ENCODE measurements at places on chromosomes 11 and 22.

DNA sequence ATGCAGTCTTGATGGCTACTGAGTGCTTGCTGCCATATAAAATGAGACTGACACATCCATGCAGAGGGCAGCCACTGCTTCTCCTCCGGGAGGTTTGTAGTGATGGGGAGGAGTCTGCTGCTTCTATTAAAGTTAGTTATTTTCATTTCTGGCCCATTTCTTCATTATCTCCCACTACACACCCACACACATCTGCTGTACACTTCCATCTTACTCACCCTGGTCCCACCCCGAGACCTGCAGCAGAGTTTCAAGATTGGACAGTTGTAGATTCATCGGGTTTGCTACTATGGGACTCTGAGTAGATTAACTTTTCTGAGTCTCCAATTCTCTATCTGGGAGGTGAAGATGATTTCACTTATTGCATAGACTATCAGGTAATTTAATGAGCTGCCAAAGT lies 176.2 kb upstream of the SNX19 start:
- DNase-seq = no peak

DNA sequence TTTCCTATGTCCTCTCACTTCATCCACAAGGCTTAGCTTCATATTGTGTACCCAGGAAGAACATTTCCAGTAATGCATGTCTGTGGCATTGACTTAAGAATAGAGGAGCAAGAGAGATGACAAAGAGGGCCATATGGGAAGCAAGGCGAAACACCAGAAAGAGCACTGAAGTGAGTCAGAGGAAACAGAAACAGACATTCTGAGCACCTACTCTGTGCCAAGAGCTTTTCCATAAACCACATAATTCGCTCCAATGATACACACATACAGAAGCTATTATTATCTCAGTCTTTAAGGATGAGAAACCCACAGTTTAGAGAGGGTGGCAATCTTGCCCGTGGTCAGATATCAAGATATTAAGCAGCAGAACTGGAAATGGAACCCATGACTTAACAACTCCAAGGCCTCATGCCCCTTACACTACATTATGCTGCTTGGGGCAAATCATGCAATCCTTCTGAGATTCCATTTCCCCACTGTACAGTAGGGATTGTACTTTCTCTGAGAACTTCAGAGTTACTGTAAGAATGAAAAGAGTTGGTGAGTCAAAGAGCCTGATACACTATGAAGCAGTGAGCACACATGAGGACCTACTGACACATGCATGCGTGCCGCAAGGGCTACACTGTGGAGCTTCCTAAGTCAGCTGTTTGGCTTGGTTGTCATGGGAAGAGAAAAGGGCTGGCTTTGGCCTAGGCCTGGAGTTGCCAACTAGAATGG lies 126.6 kb downstream of the KCNC1 start:
- no peak for DNase-seq

DNA sequence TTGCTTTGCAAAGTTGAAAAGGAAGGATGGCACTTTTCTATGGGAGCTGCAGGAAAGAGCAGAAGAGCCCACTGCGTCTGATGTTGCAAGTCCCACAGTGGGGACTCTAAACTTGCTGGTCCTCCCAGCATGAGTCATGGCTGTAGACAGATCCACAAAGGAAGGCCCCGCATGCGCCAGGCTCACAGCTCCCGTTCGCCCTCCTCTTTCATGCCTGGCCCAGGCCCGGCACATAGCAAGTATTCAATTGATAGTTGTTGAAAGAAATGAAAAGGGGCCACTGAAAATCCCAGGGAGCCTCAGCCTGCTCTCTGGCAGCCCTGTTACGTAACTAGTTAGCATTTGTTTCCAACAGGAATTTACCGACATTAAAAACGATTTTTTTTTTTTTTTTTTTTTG lies 18.9 kb downstream of the AP1B1 start:
- DNase-seq = no peak

- no peak for DNase-seq
Observed at GRCh38 chr11:87007963-87008362, 29.8 kb upstream of the TMEM135 start.

GRCh38 chr22:41512421-41513194 lies 31.7 kb downstream of the POLR3H start:
- DNase-seq = no peak

- no peak for DNase-seq
Observed at GRCh38 chr11:69308936-69309615, 15.1 kb downstream of the MYEOV start.

DNA sequence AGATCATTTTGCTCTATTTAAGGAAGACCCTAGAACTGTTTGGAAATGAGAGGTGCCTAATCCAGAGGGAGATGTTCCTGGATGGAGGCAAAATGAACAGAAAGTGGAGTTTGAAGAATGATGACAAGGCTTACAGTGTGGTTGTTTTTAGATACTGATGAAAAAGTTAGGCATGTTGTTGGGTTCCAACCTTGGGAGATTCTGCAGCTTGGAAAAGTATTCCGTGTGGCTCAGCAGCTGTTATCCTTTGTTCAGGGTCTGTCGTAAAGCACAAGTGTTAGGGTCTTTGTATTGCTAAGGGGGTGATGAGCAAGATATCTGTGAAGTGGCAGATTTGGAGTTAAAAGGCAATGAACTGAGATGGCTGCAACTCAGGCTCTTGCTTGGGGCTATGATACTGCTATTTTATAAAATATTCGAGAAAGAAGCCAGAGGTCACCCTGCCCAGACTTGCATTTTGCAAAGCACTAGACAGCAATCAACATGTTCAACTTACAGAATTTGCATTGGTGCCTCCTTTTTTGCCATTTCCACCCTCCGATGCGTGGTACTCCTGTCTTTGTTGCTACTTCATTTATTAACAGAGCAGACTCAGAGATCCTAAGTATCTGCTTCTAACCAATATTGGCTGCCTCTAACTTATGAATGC lies 45.3 kb upstream of the POGLUT3 start:
- DNase-seq = no peak

DNA sequence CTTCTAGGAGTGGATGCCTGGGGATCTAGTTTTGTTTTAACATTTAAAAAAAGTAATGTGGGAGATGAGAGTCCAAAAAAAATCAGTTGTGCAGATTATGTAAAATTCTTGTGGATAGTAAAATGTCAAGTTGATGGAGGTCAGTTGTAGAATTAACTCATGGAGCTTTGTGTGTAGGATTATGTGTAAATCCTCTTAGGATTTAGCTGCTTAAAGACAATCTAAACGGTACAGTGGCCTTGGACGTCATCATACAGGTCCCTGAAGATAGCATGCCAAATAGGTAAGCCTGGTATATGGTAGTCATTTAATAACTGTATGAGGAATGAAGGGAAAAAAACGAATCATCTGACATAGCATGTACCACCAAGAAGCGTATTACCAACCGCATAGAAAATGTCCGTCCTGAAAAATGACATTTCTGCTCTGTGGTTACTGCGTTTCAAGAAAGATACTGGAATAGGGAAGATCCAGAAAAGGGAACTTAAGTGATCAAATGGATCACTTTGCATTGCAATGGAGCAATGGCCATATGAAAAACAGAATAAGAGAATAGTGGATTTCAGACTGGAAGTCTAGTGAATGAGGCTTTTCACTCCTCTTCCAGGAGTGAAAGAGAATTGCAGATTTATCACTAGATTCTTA lies 61.3 kb downstream of the BCL2L13 start:
- no peak for DNase-seq

DNA sequence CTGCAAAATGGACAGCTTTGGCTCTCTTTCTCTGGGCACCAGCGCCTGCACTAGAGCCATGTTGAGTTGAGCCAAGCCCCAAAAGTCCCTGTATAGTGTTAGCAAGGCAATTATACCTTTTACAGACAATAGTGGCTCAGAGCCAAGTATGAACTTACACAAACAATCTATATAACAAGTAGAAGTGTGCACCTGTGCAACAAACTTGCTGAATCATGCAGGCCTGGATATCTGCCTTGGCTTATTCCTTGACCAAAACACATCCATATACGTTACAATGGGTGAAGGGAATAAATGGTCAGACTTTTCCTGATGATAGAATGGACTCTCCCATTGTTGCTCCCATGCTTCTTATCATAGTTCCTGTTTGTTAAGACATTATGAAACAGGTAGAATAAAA lies 3.8 kb upstream of the OR52I2 start:
- no peak for DNase-seq

DNA sequence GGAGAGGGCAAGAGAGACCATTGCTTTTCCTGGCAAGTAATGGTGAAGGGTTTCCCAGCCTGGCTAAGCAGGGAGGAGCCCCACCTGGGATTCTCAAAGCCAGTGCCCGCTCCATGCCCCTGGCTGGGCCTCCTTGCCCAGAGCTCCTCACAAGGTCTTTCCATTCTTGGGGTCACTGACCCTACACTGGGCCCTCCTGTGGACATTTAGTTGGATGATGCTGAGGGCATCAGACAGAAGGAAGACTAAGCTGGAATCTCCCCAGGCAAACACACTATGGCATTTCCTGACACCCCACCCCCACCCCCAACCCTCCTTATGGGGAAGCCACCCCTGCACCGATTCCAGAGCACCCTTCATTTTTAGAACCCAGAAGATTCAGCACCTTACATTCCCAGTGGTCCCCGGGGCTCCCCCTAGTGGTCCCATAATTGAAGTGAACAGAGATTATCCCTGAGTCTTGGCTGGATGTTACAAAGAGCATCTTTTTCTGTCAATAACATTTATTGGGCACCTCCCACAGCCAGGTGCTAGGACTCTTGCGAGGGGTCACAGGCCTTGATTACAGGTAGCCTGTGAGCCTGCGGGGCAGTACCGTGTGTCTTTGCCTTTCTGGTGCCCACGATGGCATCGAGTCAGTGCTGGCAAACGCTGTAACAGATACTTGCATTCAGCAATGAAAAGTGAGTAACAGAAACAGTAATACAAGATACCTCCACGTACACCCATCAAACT lies 548.5 kb downstream of the BUD13 start:
- DNase-seq = peak; percentile 61

- no peak for DNase-seq
Observed at GRCh38 chr11:111400595-111400994, 21.5 kb upstream of the POU2AF1 start.

GRCh38 chr11:83088965-83089364 lies 17.3 kb upstream of the RAB30 start:
- no peak for DNase-seq

GRCh38 chr11:20457001-20457799 lies 69.7 kb downstream of the PRMT3 start:
- no peak for DNase-seq

GRCh38 chr11:105489446-105489845 lies 120.4 kb upstream of the GRIA4 start:
- no peak for DNase-seq

- DNase-seq = no peak
Observed at GRCh38 chr22:49674479-49675050, 153.1 kb downstream of the BRD1 start.

- no peak for DNase-seq
Observed at GRCh38 chr11:3644817-3645235, at the start of gene ART1. Gene ART1, plus strand, starts transcription at chr11:3645128. Its CDS starts 14,086 bp downstream, at chr11:3659214.

DNA sequence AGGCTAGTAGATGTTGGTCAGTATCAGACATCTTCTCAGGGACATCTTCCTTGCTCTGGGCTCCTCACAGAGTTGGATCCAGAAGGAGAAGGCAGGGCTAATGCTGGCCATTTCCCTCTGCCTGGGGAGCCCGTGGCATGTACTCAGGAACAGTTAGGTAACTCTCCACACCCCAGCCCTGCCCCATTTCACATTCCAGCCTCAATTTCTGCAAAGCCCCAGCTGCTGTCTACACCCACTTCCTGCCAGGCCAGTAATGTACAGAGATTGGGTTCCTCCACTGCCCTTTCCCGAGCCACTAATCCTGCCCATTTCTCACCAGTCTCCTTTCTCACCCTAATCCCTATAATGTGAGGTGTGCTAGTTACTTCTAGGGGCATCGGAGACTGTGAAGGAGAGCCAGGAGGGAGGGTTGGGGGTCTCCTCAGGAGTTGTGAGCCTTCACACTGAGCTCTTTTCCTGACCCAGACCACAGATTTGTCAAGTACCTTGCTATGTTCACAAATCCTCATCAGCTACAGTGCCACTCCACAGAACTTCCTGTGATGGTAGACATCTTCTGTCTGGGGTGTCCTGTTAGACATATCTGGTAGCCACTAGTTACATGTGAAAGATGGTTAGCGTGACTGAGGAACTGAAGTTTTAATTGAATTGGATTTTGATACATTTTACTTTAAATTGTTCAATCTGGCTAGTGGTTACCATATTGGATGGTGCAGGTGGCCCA lies 1.3 kb upstream of the SEC14L3 start:
- no peak for DNase-seq

- no peak for DNase-seq
Observed at GRCh38 chr11:116517077-116517476, 255.7 kb downstream of the BUD13 start.

DNA sequence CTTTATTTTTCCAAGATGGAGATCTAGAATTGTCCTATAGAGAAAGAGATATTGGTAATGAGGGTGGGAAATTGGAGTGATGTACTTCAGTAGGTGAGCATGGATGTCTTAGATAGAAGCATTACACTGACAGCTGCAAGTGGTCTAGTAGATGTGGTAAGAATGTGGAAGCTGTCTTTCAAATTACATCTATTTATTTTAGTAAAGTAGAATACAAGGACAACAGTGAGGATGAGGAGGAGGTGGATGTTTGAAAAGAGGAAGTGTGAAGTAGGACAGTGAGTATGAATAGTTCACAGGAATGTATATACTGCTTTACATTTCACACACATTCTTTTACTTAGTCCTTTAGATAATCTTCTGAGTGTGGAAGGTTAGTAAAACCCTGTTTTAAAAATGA lies 64.2 kb downstream of the HIPK3 start:
- no peak for DNase-seq

DNA sequence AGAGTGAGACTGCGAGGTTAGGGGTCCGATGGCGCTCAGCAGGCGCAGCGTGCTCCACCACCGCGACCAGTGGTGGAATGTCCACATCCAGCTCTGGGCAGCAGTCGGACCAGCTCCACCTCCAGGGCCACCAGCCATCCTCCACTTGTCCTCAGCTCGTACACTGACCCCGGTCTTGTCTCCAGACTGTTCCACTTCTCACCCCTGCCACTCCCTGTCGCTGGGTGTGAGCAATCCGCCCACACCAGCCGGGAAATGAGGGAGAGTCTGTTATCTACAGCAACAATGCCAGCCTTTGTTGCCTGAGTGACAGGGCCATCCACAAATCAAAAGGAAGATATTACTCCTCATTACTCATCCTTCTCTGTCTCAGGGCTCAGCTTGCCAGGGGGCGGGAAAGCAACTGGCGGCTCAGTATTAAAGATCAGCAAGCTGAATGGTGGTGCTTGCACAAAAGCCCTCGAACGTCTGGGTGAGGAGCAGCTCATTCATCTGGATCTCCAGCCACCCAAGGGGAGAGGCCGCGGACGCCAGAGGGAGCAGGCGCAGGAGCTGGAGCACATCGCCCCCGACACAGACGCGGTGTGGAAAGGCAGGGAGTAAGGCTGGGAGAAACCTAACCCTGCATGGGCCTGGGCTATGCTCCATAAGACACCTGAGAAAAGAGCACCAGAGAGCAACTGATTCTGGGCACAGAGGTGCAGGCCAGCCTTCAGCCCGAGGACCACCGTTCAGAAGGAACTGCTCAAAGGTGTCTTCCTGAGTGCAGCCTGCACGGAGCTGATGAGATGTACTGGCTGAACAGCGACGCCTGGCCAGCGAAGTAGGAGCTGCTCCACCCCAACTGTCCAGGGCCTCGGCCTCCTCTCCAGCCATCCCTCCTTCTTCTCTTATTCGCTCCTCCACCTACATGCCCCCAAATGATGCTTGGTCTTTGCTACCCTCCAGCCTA lies 21.9 kb downstream of the IGSF9B start:
- no peak for DNase-seq

- peak; percentile 38 for DNase-seq
Observed at GRCh38 chr11:65419772-65420481, 2.7 kb upstream of the NEAT1 start.

- DNase-seq = no peak
Observed at GRCh38 chr22:41469218-41469851, 418 bp downstream of the ACO2 start.

- DNase-seq = no peak
Observed at GRCh38 chr22:47128622-47129215, 366.3 kb downstream of the TBC1D22A start.
